ENCODE measurements at places on chromosomes 7 and 10. TPM values are rescaled to one million over a fixed set of nuclear protein-coding genes. Genes with fewer than 3 reads are reported as not detected.

ARID5B gene
- polyA plus RNA-seq, result 1.5 TPM

SPDYE2 gene
- not detected for polyA plus RNA-seq

MMRN2 gene
- not detected for polyA plus RNA-seq

CPA2 gene
- not detected for polyA plus RNA-seq

SMIM30 gene
- polyA plus RNA-seq, result 43.6 TPM

IL2RA gene
- not detected for polyA plus RNA-seq

NEBL gene
- not detected for polyA plus RNA-seq

PLEKHA8 gene
- 2.7 TPM for polyA plus RNA-seq

HOXA9 gene
- 2.3 TPM for polyA plus RNA-seq

GIMAP7 gene
- 54.5 TPM for polyA plus RNA-seq

GRCh38 chr7:133355325-133355708, 102.4 kb downstream of the EXOC4 start:
- no peak overlapping the region for H3K27ac ChIP-seq
- H3K4me1 ChIP-seq, result peaks cover 2% of the 10 kb centered on the region
- H3K4me3 ChIP-seq, result no peak overlapping the region
- no peaks in the 10 kb centered on the region for H3K36me3 ChIP-seq
- DNase-seq, result no peak

DNA sequence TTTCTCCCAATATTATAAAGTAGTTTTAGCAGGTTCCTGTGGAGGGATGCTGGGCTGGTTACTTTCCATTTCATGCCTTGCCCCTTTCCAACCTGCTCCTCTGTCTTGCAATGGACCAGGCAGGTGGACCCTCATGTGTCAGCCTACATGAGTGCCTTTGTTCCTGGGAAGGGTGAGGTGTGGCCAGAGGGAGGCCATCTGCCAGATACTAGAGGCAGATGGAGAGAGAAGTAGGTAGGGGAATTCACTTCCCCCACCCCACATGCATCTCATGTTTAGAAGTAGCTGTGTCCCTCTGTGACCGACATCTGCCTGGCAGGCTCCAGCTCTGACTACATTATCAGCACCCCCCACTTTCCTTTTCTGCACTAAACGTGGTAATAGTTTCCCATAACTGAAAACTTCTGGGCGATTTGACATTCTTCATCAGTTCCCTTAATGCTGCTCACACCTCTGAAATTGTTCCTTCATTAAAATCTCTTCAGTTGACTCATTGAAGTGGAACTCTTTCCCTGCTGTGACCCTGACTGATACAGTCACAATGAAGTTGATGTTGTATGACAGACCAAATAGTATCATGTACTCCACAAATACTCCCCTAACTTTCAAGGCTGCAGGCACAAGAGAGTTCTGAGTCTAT, 396.3 kb upstream of the FZD8 start:
- H3K36me3 ChIP-seq, result no peaks in the 10 kb centered on the region
- H3K4me1 ChIP-seq, result no peaks in the 10 kb centered on the region
- no peaks in the 10 kb centered on the region for H3K27me3 ChIP-seq

DNA sequence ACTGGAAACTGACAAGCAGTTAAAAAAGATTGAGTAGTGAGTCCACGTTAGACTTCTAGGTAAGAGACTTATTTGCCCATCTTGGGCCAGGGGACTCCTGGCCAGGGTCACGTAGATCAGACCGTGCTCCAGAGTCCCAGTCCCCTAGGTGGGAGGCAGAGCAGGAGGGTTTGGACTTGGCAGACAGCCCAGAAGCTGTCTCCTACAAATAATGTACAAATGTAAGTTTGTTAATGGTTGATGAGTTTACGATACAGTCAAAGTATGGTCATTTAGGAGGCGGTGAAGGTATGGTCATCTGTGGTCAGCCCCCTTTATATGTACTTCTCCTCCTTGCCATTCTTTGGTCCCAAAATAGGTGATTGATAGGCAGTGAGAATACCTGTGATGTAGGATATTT, 28.2 kb downstream of the INPP5F start:
- no peak for DNase-seq
- H3K4me3 ChIP-seq, result no peak overlapping the region
- H3K27ac ChIP-seq, result no peak overlapping the region
- no peaks in the 10 kb centered on the region for H3K36me3 ChIP-seq
- no peaks in the 10 kb centered on the region for H3K27me3 ChIP-seq

GRCh38 chr7:112510001-112510742, 29.4 kb downstream of the LSMEM1 start:
- H3K27ac ChIP-seq, result peak overlapping the region; percentile 76
- H3K27me3 ChIP-seq, result no peaks in the 10 kb centered on the region
- peak; percentile 83 for DNase-seq
- no peak overlapping the region for H3K4me3 ChIP-seq

- H3K27ac ChIP-seq, result no peak overlapping the region
- no peak overlapping the region for H3K4me3 ChIP-seq
- no peaks in the 10 kb centered on the region for H3K4me1 ChIP-seq
- H3K27me3 ChIP-seq, result no peaks in the 10 kb centered on the region
- no peaks in the 10 kb centered on the region for H3K36me3 ChIP-seq
- DNase-seq, result no peak
These were observed 424.3 kb downstream of the RPS24 start for GRCh38 chr10:78457804-78458482.

GRCh38 chr7:108441392-108441955, 14.8 kb downstream of the NRCAM start:
- no peaks in the 10 kb centered on the region for H3K4me1 ChIP-seq
- H3K36me3 ChIP-seq, result no peaks in the 10 kb centered on the region
- H3K27me3 ChIP-seq, result peaks cover 7% of the 10 kb centered on the region
- no peak overlapping the region for H3K27ac ChIP-seq
- no peak overlapping the region for H3K4me3 ChIP-seq

DNA sequence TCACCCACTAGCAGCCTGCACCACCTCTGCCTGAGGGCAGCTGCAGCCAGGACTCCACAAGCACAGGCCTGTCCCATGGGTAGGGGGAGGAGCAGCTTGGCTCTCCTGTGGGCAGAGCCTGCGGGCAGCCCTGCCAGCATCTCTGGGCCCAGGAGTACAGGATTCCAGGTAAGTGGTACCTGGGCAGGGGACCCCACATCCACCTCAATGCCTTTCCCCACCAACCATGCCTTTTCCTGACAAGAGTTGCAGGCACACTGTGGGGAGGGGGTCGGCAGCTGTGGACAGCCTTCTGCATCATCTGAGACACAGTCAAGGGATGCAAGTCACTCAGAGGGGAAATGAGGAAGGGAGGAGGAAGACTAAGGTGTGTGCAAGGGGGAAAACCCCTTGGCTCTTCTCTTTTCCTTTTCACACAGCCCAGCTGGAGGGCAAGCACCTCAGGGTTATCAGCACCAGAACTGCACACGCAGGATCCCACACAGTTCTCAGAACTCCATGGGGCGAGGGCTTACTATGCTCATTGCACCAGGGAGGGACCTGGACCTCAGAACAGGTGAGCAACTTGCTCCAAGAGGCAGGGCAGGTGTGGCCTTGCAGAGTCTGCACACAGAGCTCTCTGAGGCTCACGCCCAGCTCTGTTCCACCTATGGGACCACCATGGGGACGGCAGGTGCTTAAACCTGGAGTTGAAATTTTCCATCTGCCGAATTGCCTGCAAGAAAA, 16.5 kb upstream of the ANTXRL start:
- H3K4me1 ChIP-seq, result peaks cover 6% of the 10 kb centered on the region
- no peaks in the 10 kb centered on the region for H3K27me3 ChIP-seq
- no peak overlapping the region for H3K27ac ChIP-seq
- no peaks in the 10 kb centered on the region for H3K36me3 ChIP-seq
- no peak overlapping the region for H3K4me3 ChIP-seq

DNA sequence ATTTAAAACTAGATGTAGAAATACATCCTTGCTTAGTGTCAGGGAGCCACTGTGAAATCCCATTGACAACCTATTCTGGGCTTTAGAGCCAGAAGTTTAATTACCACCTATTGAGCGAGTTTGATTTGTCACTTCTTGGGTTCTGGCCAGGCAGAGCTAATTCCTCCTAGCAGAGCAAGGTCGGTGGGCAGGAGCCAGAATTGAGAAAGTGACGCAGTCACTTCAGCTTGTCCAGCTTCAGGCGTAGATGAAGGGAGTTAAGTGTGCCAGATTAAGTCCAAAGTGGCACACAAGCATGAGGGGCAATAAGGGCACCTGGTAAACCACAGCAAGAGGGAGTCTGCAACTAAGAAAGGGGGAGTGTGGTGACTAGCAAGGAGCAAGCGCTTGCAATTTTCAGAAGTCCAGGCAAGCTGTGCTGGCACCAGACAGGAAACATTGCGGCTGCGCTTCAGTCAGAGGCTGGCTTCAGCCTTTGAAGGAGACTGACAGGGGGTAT, 119.4 kb downstream of the ST7 start:
- no peaks in the 10 kb centered on the region for H3K27me3 ChIP-seq
- no peak for DNase-seq
- H3K4me1 ChIP-seq, result peaks cover 10% of the 10 kb centered on the region
- H3K27ac ChIP-seq, result no peak overlapping the region

GRCh38 chr7:50377356-50377755, 72.8 kb downstream of the FIGNL1 start:
- no peak for DNase-seq
- peak overlapping the region; percentile 62 for H3K27ac ChIP-seq
- no peaks in the 10 kb centered on the region for H3K4me1 ChIP-seq
- peaks cover 85% of the 10 kb centered on the region for H3K36me3 ChIP-seq
- no peaks in the 10 kb centered on the region for H3K27me3 ChIP-seq
- no peak overlapping the region for H3K4me3 ChIP-seq

DNA sequence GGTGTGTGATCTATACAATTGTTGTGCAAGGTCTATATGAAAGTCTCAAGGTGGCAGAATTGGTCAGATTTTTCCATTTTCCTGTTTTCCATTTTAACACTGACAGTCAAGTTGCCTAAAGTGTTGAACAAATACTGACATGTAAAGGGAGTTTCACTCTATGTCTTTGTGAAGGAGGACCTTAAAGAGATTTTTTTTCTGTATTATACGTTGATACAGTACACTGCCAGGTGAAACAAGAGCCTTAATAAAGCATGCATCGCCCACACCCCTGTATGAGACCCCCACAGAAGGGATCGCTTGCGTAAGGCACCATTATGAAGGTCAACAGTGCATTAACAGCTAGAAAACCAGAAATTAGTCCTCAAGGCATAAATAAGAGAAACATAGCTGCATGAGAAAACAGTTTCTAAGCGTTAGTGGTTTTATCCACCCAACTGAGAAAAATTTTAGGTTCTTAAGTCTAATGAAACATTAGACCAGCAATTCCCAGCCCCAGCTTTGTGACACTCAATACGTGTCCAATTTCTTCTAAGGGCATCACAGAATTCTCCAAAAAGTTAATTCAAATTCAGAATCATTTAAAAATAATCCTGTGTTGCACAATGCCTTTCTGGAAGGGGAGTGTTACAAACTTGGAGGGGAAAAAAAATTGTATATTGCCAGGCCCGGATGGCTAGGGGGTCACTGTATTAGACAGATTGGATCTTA, 6.9 kb downstream of the KLF6 start:
- peaks cover 73% of the 10 kb centered on the region for H3K36me3 ChIP-seq
- no peak overlapping the region for H3K4me3 ChIP-seq
- no peak for DNase-seq
- H3K27me3 ChIP-seq, result no peaks in the 10 kb centered on the region

- no peaks in the 10 kb centered on the region for H3K27me3 ChIP-seq
- no peak for DNase-seq
- H3K4me1 ChIP-seq, result peaks cover 11% of the 10 kb centered on the region
- H3K36me3 ChIP-seq, result no peaks in the 10 kb centered on the region
These were observed 156.4 kb upstream of the PCBD1 start for GRCh38 chr10:71044720-71045119.

GRCh38 chr7:25527665-25528170, 299.4 kb upstream of the NPVF start:
- no peaks in the 10 kb centered on the region for H3K27me3 ChIP-seq
- no peaks in the 10 kb centered on the region for H3K4me1 ChIP-seq
- no peak overlapping the region for H3K4me3 ChIP-seq
- H3K27ac ChIP-seq, result no peak overlapping the region

GRCh38 chr7:139631520-139632031, 108.1 kb downstream of the CLEC2L start:
- H3K27ac ChIP-seq, result no peak overlapping the region
- H3K4me1 ChIP-seq, result peaks cover 24% of the 10 kb centered on the region
- no peak for DNase-seq
- no peak overlapping the region for H3K4me3 ChIP-seq
- no peaks in the 10 kb centered on the region for H3K27me3 ChIP-seq

- peaks cover 7% of the 10 kb centered on the region for H3K4me1 ChIP-seq
- DNase-seq, result no peak
- no peak overlapping the region for H3K27ac ChIP-seq
- no peaks in the 10 kb centered on the region for H3K36me3 ChIP-seq
These were observed 1.7 kb downstream of the NYAP1 start for GRCh38 chr7:100485471-100485876.

DNA sequence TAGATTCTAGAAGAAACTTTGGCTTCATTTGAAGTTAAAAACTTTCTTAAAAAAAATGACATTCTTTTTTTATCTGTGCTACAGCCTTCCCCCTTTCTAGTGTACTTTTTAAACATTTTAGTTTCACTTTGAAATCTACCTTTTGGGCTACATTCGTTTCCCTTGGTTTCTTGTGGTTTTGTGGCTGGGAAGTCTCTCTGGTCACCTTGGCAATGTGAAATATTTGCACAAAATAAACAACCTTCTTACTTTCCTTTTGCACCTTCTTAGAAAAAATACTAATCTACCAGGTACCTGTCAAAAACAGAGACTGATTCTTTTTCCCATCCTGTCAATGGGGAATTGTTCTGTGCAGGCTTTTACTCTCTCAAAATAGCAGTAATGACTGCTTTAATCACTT, 350.2 kb downstream of the GATA3 start:
- no peaks in the 10 kb centered on the region for H3K4me1 ChIP-seq
- no peak for DNase-seq
- H3K27me3 ChIP-seq, result no peaks in the 10 kb centered on the region
- H3K4me3 ChIP-seq, result no peak overlapping the region

DNA sequence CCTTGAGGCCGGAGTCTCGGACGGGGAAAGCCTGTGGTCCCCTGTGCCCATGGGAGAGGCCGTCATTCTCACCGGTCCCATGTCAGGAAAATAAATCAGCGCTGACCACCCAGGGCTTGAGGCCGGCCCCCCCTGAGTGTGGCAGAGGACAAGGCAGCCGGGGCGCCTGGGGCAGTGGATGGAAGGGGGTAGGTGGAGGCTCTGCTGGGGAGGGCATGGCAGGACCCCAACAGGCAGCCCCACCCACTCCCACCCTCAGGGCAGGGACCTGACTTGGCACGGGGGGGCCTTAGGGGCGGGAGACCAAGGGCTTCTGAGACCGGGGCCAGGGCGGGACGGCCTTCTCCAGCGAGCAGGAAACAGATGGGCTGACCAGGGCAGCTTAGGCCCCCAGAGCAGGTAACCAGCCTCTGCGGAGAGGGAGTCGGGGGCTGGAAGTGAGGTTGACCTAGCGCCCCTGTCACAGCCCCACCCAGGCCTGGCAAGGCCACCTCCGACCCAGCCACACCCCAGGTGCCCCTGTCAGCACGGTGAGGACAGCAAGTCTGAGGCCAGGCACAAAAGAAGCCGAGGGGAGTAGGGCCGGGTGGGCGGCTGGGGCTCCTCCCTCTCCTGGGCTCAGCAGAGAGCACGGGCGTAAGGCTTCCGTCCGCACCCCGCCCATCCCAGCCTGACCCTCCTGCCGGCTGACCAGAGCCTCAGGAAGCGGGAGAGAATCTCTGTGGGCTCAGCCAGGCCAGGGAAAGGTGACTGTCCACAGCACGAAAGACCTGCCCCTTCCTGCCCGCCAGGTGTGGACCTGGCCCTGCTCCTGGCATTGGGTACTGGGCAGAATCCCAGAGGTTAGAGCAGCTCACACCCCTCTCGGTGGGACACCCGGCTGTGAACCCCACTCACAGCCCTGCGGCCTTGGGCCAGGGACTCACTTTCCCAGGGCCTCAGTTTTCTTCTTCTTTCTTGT, 87.4 kb downstream of the FOXL3 start:
- H3K27ac ChIP-seq, result no peak overlapping the region
- peaks cover 52% of the 10 kb centered on the region for H3K27me3 ChIP-seq
- peaks cover 8% of the 10 kb centered on the region for H3K4me1 ChIP-seq
- no peak for DNase-seq
- no peak overlapping the region for H3K4me3 ChIP-seq

- no peak overlapping the region for H3K27ac ChIP-seq
- DNase-seq, result no peak
- no peaks in the 10 kb centered on the region for H3K4me1 ChIP-seq
These were observed 292.3 kb downstream of the POU6F2 start for GRCh38 chr7:39270018-39270417.
